Foreskin keratinocyte (primary cell): ENCODE measurements at places on chromosomes 16 and 17. TPM values are rescaled to one million over a fixed set of nuclear protein-coding genes. Genes with fewer than 3 reads are reported as not detected.

- peak; percentile 57 for DNase-seq
Observed at GRCh38 chr17:32931686-32932085, 3.7 kb downstream of the TMEM98 start.

DNA sequence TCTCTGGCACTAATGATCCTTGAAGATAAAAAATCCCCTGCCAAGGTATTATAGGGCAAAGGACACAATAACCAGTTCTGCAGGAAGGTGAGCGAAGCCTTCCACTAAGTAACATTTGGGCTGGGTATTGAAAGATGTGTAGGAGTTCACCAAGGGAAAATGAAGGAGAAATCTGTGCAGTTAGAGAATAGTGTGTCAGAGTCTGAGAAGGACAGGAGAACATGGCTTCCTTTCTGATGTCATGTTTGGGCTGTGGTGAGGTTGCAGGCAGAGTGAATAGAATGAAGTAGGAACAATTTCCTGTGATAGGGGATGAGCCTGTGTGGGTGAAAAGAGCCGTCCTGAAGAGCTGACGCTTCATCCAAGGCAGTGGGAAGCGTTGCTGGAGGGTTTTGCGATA is 24.1 kb upstream of the CIITA start:
- DNase-seq = no peak

GRCh38 chr17:81339191-81339533 is 44.1 kb upstream of the SLC38A10 start:
- no peak for DNase-seq

DNA sequence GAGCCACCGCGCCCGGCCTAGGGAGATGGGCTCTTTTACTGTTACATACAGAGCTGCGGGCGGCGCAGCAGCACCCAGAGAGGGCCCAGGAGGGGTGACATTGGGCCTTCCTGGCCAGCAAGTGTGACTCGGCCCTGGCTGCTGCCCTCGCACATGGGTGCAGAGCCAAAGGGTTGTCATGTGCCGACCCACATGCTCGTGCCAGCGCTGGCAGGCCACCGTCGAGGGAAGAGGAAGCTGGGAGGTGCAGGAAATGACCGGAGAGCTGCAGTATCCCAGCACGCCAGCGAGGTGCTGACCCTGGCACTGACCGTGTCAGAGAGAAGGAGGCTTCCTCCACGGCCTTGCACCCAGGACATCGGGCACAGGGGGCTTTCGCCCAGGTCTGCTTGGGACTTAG is 8.0 kb downstream of the ENDOV start:
- DNase-seq = no peak

DNA sequence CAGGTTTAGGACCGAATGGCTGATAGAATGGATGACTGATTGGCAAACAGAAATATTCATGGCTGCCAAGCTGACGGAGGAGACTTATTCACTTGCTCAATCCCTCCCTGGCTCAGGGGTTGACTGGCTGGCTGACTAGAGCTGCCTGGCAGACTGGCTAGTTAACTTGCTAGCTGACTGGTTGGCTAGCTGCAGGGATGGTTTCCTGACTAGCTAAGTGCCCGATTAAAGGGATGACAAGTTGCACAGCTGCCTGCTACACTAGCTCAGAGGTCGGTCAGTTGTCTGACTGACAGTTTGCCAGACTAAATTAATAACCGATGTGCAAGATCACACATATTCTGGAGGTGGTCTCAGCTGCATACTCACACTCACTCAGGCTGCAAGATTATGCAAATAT is 1208.4 kb upstream of the CDH8 start:
- DNase-seq = no peak

DNA sequence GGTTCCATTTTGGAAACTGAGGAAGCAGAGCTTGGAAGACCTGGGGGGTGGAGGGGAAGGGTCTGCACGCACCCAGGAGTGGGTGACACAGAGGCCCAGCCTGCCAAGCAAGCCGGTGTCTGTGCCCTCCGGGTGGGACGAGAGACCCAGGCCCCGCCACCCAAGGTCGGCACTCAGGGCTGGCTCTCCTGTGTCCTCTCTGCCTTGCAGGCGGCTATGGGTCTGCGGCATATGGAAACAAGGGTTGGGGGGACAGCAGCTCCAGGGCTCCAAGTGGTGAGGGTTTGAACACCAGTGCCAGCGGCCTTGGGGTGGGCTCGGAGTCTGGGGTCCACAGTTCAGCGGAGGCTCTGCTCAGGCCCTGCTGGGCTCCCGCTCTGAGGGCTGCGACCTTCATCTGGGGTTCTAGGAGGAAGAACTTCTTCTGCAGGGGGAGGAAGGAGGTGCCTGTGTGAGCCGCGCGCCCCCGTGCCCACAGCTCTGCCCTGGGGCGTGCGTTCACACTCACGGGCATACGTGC is 4.6 kb upstream of the CD7 start:
- DNase-seq = no peak

GRCh38 chr17:50050431-50051032 is 5.4 kb upstream of the ITGA3 start:
- DNase-seq = no peak

- no peak for DNase-seq
Observed at GRCh38 chr16:74580833-74581232, 26.1 kb downstream of the GLG1 start.

- no peak for DNase-seq
Observed at GRCh38 chr16:3761375-3762106, 44.2 kb upstream of the TRAP1 start.

Gene UBE2O
- total RNA-seq = 16.6 and 17.3 TPM in 2 replicates

Gene GINS2
- total RNA-seq = 27.1 and 28.4 TPM in 2 replicates

Gene PPP4C
- 133 and 147 TPM in 2 replicates for total RNA-seq

Gene TMEM107
- 23.0 and 24.9 TPM in 2 replicates for total RNA-seq

Gene RGS9
- 4.2 and 4.5 TPM in 2 replicates for total RNA-seq

Gene DHRS7C
- total RNA-seq = not detected in 2 replicates

Gene HSPB9
- not detected in 2 replicates for total RNA-seq
